ENCODE measurements at places on chromosomes 7 and 10.

GRCh38 chr7:94174956-94175355, 170.8 kb upstream of the BET1 start:
- no peak for DNase-seq

GRCh38 chr7:2753148-2753547, 65.1 kb downstream of the AMZ1 start:
- DNase-seq = no peak

GRCh38 chr7:98439484-98439883, 38.6 kb upstream of the BAIAP2L1 start:
- no peak for DNase-seq

DNA sequence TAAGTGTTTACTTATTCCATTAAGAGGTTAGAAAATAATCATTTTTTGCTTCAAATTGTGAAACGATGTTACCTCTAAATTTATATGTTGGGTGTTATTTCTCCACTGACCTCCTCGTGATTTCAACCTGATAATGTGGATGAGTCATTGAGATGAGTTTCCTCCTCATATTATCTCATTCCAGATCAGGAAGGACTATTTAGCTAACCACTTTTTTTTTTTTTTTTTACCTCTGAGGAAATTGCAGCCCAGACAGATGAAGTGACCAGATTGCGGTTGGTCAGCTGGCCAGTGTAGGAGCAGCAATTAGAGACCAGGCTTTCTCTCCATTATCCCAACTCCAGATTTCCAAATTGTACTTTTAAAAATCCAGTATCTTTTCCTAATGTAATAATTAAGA, 248.7 kb downstream of the FZD1 start:
- no peak for DNase-seq

DNA sequence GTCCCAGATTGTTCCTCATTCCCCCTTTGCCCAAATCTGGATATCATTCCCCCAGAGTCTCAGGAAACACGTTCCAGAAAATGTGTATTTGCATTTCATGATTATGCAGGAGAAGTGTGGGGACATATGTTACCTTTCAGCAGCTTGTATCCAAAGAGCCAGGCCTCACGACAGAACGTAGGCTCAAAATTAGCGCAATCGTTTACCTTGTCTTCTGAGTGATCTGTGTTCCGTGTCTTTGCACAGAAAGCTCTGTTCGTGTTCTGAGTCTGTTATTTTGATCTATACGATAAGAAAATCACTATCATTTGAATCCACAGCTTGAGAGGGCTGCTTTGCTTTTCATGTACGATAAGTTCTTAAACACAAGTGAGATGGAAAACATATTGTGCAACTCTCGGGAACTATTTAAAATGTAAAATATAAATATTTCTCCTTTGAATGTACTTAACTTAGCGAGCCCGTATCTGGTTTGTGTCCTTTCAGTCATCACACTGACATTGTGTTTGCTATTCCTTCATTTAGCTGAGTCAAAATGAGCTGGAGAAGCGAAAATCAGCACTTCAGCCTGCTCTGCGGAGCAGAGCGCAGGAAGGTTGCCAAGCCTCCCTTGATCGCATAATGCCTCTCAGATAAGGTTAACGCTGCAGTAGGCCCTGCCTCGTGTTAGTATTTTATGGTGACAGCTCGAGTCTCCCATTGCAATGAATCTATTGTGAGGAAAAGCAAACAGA, 80.2 kb upstream of the CACNB2 start:
- no peak for DNase-seq

DNA sequence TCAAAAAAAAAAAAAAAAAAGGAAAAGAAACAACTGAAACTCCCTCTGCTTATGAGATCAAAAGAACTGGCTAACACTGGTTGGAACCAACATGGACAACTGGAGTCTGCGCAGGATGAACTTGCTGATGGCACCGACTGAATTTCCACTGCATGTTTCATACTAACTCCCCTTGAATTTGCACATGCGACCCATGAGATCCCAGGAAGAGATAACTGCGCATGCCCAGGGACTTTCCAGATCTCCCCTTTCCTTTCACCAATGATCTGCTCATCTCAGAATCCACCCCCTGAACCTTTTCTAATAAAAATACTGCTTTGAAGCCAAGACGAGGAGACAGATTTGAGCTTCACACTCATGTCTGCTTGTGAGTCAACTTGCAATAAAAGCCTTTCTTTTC, 20.7 kb downstream of the LBX1 start:
- DNase-seq = no peak

DNA sequence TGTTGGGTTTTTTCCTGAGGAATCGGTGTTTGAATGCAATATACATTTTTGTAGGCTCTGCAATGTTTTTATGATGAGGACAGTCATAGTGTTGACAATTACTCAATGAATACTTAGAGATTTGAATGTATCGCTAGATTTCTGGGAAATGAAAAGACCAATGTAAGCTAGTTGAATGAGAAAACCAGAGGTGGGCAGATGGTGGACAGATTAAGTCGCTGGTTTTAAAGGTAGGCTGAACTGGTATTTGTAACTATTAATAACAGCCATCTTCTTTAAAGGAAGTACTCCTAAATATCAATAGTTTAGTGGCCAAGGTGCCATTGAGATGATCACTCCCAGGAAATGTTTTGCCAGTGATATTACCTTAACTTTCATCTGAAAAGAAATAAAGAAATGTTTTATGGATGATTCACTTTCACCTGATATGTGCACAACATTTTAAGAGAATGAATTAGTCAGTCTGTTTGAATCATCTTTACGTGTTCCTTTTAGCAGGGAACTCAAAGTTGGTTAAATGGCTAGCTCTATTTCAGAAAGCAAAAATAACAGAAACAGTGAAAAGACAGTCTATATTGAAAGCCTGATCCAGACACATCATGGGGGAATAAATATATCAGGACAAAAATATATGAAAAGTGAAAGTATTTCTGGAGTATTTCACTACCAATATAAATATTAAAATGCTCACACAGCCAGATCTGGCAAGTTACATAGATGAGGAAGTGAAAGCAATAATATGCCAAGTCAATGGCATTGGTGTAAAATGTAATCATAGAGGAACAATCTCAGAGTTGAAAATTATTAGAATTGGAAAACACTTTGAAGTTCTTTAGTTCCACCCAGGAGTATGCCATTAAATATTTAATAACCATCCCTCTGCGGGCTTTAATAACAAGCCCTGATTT, 20.7 kb downstream of the MET start:
- DNase-seq = no peak

GRCh38 chr10:48538611-48539010, 66.3 kb downstream of the ARHGAP22 start:
- no peak for DNase-seq

- no peak for DNase-seq
Observed at GRCh38 chr7:44313621-44314031, 11.8 kb downstream of the CAMK2B start.

- DNase-seq = no peak
Observed at GRCh38 chr7:136000288-136000913, 23.2 kb upstream of the MTPN start.

GRCh38 chr7:149423449-149424110, 37.3 kb downstream of the ZNF777 start:
- DNase-seq = no peak

GRCh38 chr10:109894516-109894915, 28.8 kb downstream of the XPNPEP1 start:
- DNase-seq = no peak

DNA sequence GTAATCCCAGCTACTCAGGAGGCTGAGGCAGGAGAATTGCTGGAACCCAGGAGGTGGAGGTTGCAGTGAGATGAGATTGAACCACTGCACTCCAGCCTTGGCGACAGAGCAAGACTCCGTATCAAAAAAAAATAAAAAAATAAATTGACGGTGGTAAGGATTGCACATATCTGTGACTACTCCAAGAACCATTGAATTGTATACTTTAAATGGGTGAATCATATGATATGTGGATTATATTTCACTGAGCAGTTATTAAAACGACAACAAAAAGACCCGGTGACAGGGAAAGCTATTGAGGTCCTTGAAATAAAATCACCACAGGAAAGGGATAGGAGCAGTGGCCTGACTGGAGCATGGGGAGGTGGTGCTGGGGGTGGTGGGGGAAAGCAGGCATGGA, 31.2 kb upstream of the COMTD1 start:
- DNase-seq = no peak

DNA sequence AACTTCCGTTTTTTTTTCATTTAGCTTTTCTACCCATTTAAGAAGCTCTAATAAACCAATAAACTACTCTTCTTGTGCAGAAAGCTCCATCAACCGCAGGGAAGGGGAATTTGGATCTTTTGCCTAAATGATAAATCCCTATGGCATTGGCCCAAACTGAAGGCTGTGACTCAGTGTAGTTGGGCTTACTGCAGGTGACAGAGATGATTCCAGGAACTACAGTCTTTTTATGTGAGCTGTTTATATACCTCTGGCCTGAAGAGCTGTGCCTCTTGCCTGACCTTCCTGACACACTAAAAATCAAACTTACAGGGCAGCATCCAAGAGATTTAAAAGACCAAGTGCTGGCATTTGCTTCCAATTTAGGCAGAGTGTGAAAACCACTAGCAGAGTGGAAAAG, 25.2 kb downstream of the ABCB1 start:
- no peak for DNase-seq

DNA sequence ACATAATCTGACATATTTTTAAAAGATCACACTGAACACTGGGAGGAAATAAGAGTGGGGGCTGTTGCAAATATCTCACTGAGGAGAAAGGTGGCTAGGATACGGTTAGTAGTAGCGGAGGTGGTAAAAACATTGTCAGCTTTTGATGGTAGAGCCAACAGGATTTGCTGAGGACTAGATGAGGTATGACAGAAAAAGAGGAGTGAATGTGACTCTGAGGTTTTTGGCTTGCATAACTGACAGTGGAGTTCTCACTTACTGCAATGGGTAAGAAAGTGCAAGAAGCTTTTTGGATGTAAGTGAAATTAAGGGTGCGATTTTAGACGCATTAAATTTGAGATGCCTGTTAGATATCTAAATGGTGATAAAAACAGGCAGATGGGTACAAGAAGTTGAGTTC, 102.0 kb upstream of the MBL2 start:
- DNase-seq = no peak

DNA sequence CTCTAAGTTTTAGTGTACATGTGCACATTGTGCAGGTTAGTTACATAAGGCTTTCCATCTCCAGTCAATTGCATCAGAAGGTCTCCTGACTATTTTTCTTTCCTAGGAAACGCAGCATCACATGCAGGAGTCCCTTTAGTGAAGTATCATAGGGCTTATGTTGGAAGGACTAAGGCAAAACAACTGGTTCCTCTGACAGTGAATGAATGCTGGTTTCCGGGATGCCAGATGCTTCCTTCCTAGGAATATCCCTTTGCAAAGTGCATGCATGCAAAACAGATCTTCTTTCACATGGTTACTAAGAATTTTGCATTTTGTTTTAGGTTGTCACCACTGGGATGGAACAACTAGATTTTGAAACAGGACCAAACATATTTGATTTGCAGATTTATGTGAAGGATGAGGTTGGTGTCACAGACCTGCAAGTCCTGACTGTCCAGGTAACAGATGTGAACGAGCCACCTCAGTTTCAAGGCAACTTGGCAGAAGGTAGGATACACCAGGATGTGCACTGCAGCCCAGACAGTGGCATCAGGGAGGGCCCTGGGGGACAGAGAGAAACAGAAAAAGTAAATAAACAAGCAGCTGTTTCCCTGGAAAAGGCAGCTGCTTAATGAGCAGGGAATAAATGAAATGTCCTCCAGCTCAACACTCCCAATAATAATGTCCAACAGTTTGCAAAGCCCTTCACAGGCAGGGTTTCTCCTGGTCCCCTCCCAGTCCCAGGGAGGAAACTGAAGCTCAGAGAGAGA, 17.8 kb downstream of the CDHR3 start:
- no peak for DNase-seq

DNA sequence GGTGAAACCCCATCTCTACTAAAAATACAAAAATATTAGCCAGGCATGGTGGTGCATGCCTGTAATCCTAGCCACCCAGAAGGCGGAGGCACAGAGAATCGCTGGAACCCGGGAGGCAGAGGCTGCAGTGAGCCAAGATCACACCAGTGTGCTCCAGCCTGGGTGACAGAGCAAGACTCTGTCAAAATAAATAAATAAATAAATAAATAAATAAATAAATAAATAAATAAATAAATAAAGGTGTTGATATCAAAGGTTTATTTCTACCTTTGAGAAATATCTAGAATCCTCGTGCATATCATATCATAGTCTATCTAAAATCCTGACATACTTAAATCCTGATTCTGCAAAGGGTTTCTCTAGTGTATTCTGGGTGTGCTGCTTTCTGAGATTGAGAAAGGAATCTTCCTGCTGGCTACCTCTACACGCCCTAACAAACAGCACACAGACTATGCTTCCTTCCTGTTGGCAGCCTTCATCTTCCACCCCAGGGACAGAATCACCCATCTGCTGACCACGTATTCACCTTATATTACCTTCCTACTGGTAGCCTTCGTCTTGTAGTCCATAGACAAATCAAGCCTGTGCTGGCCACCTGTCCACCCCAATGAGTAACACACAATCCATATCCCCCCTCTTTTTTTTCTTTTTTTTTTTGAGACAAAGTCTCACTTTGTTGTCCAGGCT, 8.7 kb downstream of the ABLIM1 start:
- DNase-seq = no peak

GRCh38 chr10:126565441-126565840, 105.1 kb downstream of the C10orf90 start:
- DNase-seq = no peak

- no peak for DNase-seq
Observed at GRCh38 chr7:100353685-100354330, 4.1 kb upstream of the PILRB start.

DNA sequence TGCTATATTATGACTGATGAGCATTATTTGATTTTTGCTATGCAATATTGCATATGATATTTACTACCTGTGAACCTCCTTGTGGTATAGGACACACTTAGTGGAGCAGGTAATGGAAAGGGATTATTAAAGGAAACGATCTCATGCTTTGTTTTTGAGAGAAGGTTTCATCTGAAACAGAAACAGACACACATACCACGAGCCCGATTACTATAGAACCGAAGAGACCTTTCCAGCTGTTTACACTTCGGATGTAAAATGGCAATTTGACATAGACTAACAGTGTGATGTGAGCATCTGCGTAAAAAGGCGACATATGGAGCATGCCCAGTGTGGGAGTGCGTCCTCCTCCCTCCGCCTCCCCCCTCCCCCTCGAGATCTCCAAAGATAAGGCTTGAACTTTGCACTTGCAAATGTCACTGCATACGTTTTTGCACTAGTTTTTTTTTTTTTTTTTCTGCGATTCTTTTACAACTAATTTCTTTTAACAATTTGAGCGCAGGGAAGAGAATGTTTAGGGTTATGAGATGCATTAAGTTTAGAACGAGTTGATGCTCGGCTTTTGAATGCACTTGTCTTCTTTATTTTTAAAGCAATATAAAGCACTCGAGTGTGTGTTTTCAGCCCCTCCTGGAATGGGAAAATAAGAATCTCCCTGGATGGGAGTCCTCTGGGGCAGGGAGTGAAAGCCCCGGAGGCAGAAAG, 251.0 kb downstream of the NSUN6 start:
- DNase-seq = no peak

- no peak for DNase-seq
Observed at GRCh38 chr7:26006426-26006825, 145.6 kb upstream of the NFE2L3 start.

GRCh38 chr7:121938429-121938996, 65.6 kb downstream of the PTPRZ1 start:
- DNase-seq = no peak

GRCh38 chr7:135553346-135553745, 4.4 kb upstream of the NUP205 start:
- DNase-seq = no peak
